Stimulated activated memory B cell treated with anti-CD40 and anti-IgM and Interleukin-4, amounts not matched to agents 10 μg/mL and 1 μg/mL and 100 μg/mL, for 72 hours (primary cell): ENCODE measurements at places on chromosomes 4 and X.
A peak's percentile ranks its signal among the peaks of the same experiment; 100 is the strongest.

GRCh38 chrX:31356275-31357212 lies 284.7 kb upstream of the FTHL17 start:
- no peak for ATAC-seq

DNA sequence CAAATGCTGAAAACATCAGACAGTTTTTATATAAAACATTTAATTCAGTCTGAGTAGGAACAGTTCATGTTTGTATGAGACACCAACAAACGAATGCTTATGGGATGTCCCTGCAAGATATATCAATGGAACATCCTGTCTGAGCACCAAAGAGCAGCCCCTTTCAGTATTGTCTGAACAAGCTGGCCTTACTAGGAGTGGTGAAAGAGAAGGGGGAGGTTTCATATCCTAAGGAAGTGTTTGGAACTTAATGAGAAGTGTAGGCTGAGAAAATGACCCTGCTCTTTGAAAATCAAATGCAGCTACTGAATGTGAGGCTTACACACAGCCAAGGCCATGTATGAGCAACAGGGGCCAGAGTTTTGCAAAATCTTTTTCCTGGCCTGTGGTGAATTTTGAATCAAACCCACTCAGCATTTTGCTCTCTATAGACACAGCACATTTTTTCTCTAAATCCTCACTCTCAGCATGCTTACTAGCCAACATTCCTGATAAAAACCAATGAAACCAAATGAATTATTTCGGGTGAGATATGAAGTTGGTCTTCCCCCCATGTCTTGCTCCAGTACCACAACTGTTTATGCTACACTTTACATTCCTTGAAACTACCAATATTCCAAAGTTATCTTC lies 119.4 kb downstream of the LUZP4 start:
- no peak for ATAC-seq

DNA sequence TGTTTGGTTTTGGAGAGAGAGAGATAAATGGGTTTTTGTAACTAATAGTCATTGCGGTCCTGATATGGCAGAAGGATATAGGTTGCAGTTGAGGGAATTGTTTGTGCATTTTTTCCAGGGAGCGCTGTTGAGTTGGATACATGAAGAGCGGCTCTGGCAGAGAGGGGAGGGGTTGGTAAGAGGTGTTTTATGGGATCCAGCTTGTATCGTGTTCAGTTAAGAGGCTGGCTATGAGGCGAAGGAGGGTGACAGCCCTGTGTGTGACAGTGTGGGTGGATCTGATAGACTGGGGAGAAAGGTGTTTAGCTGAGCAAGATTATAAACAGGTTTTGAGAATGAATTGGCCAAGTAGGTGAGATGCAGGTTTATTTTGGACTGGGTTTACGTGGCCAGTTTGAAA lies 1.5 kb downstream of the SPANXN4 start:
- no peak for ATAC-seq

DNA sequence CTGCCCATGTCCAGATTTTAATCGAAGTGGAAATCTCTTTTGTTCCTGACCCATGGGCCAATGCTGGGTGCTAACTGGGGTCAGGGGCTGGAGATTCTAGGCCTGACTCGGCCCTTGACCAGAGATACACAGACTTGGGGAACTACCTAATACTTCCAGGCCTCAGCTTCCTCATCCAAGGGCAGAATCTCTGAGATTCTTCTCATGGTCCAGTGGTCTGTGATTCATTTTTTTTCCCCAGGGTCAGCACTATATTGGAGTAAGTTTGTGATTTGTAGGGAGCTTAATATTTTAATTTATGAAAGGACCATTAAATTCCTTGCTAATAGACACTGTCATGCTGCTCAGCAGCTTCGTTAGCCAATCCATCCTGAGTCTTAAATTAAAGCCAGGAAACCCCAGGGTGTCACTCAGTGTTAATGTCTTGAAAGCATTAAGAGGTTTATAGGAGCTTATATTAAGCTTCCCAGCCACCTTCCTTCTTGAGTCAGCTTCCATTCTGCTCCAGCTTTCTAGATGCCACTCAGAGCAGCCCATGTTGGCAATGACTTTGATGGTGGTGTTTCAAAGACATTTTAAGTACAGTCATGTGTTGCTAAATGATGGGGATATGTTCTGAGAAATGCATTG lies 27.0 kb upstream of the PROM1 start:
- ATAC-seq, result no peak

DNA sequence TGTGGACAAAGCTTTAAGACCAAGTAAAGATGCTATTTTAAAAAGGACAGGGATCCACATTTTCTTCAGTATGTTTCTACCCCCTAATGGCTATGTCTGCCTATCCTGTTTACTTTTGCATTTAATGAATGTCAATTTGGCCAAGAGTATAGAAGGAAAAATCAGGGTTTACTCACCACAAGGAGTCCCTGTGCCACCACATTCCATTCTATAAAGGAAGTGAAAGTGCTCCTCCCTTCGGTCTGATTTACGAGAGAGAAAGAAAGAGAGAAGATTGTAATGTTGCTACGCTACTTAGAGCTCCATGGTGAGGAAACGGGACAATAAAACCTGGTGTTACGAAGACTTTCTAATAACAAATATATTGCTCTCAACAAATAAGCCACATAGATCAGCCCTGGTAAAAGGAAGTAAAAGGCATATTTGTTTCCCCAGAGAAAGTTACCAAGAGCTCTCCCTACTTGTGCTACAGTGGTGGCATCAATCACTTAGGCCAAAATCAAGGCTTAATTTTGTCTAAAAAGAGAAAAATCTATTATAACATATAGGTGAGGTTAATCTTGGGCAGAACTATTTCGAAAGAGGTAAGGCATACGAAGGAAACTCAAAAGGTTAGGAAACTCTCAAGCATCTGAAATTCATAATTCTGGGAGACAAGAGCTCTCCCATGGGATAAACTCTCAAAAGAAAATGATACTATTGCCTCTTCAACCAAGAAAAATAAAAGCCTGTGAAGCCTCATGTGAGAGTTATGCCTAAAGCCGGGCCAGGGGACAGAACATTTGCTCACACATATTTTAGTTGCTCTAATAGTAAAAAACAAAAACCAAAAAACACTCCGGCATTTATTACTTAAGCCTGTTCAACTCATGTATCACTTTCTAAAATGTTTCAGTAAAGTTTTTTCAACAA lies 29.5 kb downstream of the TAPT1 start:
- peak; percentile 50 for ATAC-seq

- ATAC-seq, result no peak
These were observed 32.6 kb upstream of the PPP2R2C start for GRCh38 chr4:6504900-6505496.

- ATAC-seq, result peak; percentile 84
These were observed 41.0 kb downstream of the MAP7D3 start for GRCh38 chrX:136210243-136210642.

- no peak for ATAC-seq
These were observed 279.0 kb upstream of the GK2 start for GRCh38 chr4:79687006-79687405.

- no peak for ATAC-seq
These were observed 9.5 kb downstream of the FBXO8 start for GRCh38 chr4:174273930-174274329.

GRCh38 chr4:153676486-153676885 lies 7.6 kb upstream of the TLR2 start:
- ATAC-seq, result no peak

DNA sequence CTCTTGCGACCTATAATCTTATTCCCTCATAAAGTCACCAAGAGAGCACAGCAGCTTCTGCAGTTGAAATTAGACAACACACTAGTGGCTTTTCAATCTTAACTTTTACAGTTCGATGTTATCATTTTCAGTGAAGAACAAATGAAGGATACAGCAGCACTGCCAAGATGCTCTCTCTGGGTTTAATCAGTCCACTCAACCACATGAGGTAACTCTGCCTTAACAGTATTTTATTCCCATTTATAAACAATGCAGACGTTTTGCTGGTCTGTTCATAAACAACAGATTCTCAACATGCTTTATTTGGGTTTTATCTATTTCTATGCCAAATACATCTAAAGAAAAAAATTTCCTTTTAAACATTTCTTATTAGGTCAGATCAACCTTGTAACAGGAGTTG lies 646.0 kb upstream of the FAM241A start:
- ATAC-seq, result no peak
